NCI-H2029 treated with DMSO at 0.1 percent for 48 hours (cell line): ENCODE measurements at places on chromosomes 11 and 22.
A peak's percentile ranks its signal among the peaks of the same experiment; 100 is the strongest.

- no peak for DNase-seq
Observed at GRCh38 chr11:132712466-132712865, 819.8 kb downstream of the OPCML start.

- no peak for DNase-seq
Observed at GRCh38 chr11:94750319-94751217, 17.6 kb upstream of the AMOTL1 start.

- peak; percentile 61 for DNase-seq
Observed at GRCh38 chr22:37870273-37870672, 21.1 kb downstream of the EIF3L start.

GRCh38 chr22:35126993-35127392 lies 61.0 kb downstream of the ISX start:
- DNase-seq: no peak

- DNase-seq: no peak
Observed at GRCh38 chr11:70717936-70718595, 319.7 kb downstream of the CTTN start.
